ACHN (cell line): ENCODE measurements at places on chromosomes 2 and 18.
A peak's percentile ranks its signal among the peaks of the same experiment; 100 is the strongest.

DNA sequence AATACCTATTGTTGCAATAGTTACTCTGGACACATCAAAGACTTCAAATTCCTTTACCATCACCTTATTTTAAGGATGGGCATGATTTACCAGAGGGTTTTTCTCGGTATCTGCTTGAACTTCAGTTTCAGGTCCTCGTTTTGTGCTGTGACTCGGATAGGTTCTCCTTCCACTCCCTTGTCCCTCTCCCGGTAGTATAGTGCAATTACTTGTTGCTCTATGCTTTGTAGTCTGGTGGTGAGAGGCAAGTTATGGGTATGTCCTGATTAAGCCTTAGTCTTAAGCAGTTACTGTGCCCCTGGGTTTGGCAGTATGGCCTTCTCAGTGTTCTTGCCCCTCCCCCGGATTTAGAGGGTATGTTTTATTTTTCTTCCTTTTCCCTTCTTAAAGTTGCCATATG lies 96.6 kb downstream of the RHBDD1 start:
- DNase-seq, result no peak

DNA sequence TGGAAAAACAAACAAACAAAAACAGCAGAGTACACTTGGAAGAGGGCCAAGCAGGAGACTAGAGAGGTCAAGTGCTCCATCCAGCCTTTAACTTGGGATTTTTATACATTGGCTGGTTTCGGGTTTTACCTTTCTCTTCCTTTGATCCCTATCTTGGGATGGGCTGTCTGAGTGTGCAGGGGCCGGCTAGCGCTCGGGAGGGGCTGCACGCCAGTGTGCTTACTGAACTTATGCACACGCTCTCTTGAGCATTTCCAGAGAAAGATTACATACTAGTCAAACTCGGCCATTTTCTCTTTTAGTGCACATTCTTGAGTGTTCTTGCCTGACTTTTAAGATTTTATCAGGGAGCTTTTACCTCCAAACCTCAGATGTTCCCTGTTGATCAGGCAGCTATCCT lies 707.8 kb downstream of the DSC3 start:
- no peak for DNase-seq

DNA sequence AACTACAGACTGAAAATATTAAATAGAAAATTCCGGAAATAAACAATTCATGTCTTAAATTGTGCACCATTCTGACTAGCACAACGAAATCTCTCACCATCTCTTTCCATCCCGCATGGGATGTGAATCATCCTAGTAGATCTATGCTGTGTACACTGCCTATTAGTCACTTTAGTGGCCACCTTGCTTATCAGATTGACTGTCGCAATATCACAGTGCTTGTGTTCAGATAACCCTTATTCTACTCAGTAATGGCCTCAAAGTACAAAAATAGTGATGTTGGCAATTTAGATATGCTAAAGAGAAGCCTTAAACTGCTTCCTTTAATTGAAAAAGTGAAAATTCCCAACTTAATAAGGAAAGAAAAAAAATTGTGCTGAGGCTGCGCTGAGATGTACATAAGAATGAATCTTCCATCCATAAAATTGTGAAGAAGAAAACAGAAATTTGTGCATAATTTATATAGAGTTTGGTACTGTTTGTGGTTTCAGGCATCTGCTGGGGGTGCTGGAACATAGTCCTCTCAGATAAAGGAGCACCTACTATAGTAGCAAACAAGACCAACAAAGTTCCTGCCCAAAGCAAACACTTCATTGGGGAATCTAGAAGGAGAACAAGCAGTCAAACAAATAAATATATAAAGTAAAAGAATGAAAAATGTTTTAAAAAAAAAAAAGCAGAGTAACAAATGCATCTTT lies 12.0 kb downstream of the PSMD1 start:
- peak; percentile 52 for DNase-seq

GRCh38 chr18:70418546-70419311 lies 129.9 kb downstream of the SOCS6 start:
- DNase-seq, result no peak

DNA sequence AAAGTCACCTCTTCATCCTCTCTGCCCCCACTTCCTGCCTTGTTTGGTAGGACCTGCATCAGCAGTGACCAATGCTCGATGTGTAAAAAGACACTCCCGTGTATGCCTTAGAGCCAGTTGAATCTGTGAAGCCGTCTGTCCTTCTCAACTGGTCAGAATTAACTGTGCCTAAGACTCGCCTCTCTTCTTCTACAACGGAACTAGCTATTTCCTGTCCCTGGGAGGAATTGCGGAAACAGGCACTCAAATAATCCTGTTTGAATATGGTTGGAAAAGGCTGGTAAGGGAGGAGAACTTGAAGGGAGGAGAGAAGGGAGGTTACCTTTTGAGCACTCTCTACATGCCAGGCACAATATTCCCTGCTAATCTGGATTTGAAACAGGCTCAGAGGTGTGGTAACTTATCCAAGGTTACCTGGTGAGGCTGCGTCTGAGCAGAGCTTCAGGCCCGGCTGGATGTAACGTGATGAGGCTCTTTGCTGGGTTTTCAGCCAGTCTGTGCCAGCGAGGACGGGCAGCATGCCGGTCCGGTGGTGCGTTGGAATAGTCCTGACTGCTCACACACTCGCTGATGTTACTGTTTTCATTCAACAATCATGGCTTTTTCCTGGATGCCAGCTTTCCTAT lies 127.0 kb downstream of the FAM168B start:
- DNase-seq, result no peak

- no peak for DNase-seq
Observed at GRCh38 chr2:163711258-163711657, 24.6 kb downstream of the FIGN start.

- DNase-seq, result no peak
Observed at GRCh38 chr2:158935617-158936016, 32.8 kb upstream of the TANC1 start.

GRCh38 chr18:42436222-42436765 lies 481.3 kb downstream of the PIK3C3 start:
- DNase-seq, result no peak
